ENCODE measurements at places on chromosomes 16 and 17. TPM values are rescaled to one million over a fixed set of nuclear protein-coding genes. Genes with fewer than 3 reads are reported as not detected.

DNA sequence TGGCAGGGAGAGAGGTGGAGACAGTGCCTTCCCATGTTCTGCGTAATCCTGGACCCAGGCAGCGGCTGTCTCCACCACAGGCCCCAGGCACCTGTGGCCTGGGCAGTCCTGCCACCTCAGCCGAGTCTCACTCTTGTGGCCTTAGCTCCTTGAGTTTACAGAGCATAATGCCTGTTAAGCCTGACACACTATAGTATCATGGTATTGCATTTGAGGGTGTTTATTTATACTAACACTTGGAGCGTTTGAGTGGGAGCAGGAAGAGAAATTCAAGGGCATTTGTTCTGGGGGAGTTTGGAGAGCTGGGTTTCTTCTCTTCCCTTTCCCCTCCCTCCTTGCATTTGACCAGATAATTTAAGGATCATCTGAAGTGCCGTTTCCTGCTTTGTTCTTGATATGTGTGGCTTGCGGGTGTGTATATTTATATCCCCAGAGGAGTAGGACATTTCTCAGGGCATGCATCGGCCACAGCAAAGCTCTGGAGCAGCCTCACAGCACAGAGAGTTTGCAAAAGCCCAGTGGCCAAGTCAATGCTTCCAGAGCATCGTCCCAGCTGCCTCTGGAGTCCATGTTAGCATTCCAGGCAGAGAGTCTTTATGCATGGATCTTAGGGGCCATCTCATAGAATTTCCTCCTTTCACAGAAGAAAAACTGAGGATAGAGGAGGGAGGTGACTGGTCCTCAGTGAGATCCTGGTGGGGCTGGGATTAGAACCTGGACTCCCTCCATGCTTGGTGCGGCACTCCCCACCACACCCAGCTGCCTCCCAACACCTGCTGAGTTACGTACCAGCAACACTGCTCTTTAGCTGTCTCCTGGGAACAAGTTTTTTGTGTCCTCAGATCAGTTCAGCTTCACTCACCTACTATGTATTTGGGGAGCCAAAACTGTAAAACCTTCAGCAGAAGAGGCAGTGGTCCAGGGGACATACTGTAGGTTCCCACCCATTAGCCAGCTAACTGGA lies 222.8 kb downstream of the CCDC182 start:
- DNase-seq: no peak

DNA sequence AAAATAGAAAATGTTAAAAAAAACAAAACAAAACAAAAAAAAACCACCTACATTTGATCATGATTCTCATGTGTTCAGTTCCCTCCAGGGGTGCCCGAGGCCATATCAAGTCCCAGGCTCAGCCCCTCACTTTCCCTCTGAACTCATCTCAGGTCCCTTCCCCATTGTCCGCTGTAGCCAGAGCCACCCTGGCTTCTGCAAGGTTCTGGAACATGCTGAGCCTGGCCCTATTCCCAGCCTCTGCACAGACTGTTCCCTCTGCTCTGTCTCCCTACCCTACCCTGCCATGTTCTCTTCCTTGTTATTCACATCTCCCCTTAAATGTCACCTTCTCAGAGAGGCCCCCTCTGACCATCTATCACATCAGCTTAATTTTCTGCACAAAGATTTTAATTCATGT lies 46.9 kb downstream of the TK2 start:
- DNase-seq: peak; percentile 24

DNA sequence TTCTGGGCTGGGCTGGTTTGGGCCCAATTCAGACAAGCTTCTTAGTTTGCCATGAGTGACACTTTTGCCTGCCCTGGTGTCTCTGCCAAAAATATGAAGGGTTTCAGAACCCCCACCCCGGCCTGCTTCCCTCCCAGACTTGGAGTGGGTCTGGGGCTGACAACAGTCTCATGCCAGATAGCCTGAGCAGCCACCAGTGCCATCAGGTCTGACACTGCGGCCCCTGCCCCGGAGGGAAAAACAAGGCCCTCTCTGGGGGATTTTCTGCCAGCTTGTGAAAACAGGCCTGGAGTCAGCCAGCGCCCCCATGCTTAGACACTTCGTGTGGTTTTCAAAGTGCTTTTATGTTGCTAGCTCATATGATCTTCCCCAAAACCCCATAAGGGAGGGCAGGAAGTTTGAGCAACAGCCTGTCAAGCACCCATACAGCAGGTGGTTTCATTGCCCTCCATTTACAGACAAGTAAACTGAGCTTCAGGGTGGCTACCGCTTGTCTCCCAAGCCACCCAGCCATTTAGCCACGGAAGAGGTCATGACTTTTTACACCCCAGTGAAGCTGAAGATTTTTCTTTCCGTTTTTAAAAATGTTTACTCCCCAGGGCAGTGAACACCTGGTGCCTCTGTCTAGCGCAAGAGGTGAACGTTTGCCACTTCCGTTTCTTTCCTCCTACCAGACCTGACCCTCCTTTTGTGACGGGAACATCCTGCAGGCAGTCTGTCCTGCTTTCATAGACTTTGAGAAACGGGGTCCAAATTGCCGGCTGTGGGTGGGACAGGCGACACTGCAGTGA lies 300.6 kb downstream of the SEC14L1 start:
- DNase-seq: no peak

GRCh38 chr16:27749547-27749875 lies 199.6 kb downstream of the KATNIP start:
- no peak for DNase-seq

GRCh38 chr16:82629441-82630027 lies 2.8 kb downstream of the CDH13 start:
- DNase-seq: no peak

- DNase-seq: no peak
Measured at GRCh38 chr16:66036793-66037715, 329.4 kb upstream of the CDH5 start.

GRCh38 chr17:21370430-21370829 lies 5.7 kb upstream of the KCNJ12 start:
- no peak for DNase-seq

- no peak for DNase-seq
Measured at GRCh38 chr17:60579090-60579489, 20.9 kb upstream of the PPM1D start.

The TMED6 gene
- 0.38 TPM for total RNA-seq

The TEDC2 gene
- 3.9 TPM for total RNA-seq

The PLA2G10 gene
- not detected for total RNA-seq

The MYCBPAP gene
- total RNA-seq: 1.2 TPM

The TBC1D26 gene
- total RNA-seq: 0.28 TPM

The PIPOX gene
- 2.2 TPM for total RNA-seq

The TEX19 gene
- total RNA-seq: not detected

The ATXN7L3 gene
- total RNA-seq: 79.7 TPM

Measured in chondrocyte (in vitro differentiated cells).